ENCODE measurements at places on chromosomes 2 and 18. TPM values are rescaled to one million over a fixed set of nuclear protein-coding genes. Genes with fewer than 3 reads are reported as not detected.

DNA sequence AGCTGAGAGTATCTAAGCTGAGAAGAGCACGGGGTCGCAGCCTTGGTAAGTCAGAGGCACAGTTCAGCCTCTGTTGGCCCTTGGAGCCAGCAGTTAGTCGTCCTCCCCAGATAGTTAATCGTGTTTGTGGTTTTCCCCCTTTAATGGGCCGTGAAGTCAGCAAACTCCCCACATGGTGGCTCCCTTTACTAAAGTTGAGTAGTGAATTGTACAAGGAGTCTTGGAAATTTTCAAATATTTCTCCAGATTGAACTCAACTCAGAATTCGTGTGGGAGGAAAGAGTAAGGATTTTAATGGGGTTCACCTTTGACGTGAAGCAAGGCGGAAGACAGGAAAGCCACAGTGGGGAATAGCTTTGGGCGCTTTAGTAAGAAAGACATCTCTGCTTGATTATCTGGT is 2.4 kb upstream of the ADCYAP1 start:
- DNase-seq = no peak

The ZNF512 gene
- polyA plus RNA-seq = 79.6 TPM

The ADCYAP1 gene
- polyA plus RNA-seq = 0.30 TPM

DNA sequence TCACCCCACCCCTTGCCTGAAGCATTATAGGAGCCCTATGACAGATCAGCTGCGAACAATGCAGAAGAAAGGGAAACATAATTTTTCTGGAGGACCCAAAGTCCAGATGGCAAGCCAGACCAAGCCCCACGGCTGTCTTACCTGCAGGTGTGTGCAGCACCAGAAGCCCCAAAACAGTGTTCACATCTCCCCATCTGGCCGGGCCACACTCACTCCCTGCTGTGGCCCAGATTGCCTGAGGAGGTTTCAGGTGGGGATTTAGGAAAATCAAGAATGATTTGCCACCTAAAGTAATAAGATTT is 11.7 kb upstream of the STK17B start:
- no peak for DNase-seq

GRCh38 chr2:38873763-38874162 is 2.0 kb downstream of the DHX57 start:
- no peak for DNase-seq

The SLC5A7 gene
- polyA plus RNA-seq = 0.62 TPM

The OTX1 gene
- polyA plus RNA-seq = not detected

GRCh38 chr2:98356729-98357128 is 10.5 kb downstream of the CNGA3 start:
- DNase-seq = no peak

DNA sequence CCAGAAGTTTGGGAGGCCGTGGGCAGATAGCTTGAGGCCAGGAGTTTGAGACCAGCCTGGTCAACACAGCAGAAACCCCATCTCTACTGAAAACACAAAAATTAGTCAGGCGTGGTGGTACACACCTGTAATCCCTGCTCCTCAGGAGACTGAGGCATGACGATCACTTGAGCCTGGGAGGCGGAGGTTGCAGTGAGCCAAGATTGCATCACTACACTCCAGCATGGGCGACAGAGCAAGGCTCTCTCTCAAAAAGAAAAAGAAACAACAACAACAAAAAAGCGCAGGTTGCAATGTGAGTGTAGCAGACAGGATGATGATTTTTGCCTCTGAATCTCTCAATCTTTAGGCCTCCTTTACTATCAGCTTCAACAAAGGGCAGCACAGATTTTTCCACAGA is 2.7 kb upstream of the USP14 start:
- DNase-seq = no peak

The SRD5A2 gene
- 0.10 TPM for polyA plus RNA-seq

The NT5DC4 gene
- 0.48 TPM for polyA plus RNA-seq

GRCh38 chr2:42430188-42430587 is 63.6 kb downstream of the KCNG3 start:
- no peak for DNase-seq

All from right renal pelvis (tissue), 4 donors.